ENCODE measurements at places on chromosomes 4 and X.

- DNase-seq: no peak
Measured at GRCh38 chrX:2568125-2568524, 67.3 kb upstream of the DHRSX start.

GRCh38 chr4:47899639-47900038 is 14.7 kb downstream of the NFXL1 start:
- DNase-seq: no peak

- DNase-seq: no peak
Measured at GRCh38 chrX:94178145-94178788, 504.3 kb downstream of the FAM133A start.

- DNase-seq: no peak
Measured at GRCh38 chr4:84958434-84958833, 8.1 kb downstream of the WDFY3 start.

- no peak for DNase-seq
Measured at GRCh38 chr4:29309050-29309449, 1411.1 kb upstream of the PCDH7 start.

GRCh38 chr4:915041-915474 is 17.1 kb downstream of the GAK start:
- no peak for DNase-seq

GRCh38 chr4:114209584-114209983 is 230.1 kb upstream of the ARSJ start:
- DNase-seq: no peak

DNA sequence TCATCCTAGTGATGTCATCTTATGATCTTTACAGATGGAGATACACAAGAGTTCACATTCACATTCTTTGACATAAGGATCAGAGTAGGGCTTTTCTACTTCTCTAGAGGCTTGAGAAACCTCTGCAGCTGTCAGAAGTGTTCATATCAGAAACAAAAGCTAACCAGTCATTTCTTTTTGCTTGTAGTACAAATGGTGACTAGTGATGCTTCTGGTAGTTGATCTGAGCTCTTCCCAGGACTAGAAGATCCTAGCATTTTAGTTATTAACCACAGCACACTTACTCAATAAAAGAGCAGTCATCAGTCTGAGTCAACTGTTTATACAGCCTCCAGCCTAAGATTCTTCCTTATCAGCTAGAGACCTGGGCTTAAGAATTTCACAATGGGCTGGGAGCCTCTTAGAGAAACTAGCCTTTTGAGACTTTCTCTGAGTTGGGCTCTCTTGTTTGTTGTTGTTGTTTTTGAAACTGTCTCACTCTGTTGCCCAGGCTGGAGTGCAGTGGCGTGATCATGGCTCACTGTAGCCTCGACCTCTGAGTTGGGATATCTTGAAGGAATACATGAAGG is 84.1 kb downstream of the TMEM164 start:
- no peak for DNase-seq

- no peak for DNase-seq
Measured at GRCh38 chr4:2320152-2320551, 58.2 kb upstream of the MXD4 start.

- DNase-seq: no peak
Measured at GRCh38 chr4:156195914-156196313, 242.2 kb upstream of the CTSO start.

DNA sequence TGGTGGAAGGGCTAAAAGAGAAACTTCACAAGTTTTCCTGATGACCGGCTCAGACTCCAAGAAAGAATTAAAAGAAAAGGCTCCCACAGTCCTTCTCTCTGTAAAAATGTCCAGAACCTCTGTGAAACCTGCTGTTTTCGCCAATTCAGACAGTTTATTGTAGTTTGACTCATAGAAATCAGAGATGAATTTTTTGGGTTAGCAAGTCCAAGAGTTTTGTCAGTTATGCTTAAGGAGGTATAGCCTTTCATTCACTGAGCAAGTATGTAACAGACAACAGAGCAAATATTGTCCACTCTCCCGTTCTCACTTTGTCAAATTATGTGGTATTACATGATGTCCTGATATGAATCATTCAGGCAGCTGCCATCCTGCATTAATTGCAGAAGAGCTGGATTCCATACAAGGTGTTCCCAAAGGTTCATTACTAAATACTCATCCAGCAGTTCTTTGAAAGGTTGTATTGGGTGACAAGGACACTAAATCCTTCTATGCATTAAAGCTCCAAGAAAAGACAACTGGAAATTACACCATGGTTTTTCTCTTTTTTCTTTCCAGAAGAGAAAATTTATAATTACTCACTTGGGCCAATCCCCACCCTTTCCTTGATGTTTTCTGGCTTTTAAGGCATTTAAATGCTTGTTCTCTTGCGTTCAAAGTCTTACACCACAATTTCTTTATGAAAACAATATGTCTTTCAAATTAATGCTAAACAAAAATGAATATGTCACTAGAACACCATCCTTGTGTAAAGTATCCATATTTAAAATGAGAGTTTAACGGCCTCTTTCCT is 30.0 kb upstream of the PLAC1 start:
- no peak for DNase-seq

DNA sequence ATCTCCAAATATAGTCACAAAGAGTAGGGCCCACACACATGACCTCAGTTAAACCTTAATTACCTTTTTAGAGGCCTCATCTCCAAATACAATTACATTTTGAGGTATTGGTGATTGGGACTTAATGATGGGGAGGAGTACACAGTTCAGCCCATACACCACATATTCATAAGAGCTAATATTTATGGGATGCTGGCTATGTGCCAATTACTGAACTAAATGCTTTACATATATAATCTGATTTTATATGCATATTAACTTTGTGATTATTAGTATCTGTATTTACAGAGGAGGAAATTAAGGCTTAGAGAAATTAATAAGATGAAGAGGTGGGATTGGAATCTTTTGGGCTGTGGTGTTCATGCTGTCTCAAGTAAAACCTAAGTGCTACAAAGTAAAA is 17.8 kb downstream of the SMARCAD1 start:
- no peak for DNase-seq

DNA sequence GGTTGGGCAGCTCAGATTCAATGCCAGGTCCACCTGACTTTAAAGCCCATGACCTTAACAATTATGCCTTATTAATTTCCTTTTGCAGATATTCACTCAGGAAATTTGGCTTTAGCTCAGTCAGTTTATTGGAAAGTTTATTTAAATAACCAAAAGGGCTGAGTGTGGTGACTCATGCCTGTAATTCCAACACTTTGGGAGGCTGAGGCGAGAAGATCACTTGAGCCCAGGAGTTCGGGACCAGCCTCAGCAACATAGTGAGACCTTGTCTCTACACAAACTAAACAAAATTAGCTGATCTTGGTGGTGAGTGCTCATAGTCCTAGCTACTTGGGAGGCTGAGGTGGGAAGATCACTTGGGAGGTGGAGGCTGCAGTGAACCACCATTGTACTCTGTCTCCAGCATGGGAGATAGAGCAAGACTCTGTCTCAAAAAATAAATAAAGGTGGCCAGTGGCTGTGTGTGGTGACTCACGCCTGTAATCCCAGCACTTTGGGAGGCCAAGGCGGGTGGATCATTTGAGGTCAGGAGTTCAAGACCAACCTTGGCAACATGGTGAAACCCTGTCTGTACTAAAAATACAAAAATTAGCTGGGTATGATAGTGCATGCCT is 43.3 kb downstream of the RHOH start:
- DNase-seq: no peak

DNA sequence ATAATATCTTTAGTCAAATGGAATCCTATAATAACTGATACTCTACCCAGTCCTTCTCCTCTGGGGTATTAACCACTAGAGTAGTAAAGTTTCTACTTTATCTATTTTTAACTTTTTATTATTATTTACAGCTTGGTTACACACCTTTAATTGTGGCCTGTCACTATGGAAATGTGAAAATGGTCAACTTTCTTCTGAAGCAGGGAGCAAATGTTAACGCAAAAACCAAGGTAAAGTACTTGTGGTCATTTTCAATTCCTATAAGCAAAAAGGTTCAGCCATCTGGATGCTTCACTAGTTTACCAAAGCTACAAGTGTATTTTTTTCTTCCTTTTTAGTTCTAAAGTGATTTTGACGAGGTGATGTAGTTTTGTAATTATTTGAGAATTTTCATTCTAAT is 238.8 kb downstream of the ANK2 start:
- no peak for DNase-seq

- no peak for DNase-seq
Measured at GRCh38 chrX:140087875-140088274, 122.6 kb upstream of the CXorf66 start.

DNA sequence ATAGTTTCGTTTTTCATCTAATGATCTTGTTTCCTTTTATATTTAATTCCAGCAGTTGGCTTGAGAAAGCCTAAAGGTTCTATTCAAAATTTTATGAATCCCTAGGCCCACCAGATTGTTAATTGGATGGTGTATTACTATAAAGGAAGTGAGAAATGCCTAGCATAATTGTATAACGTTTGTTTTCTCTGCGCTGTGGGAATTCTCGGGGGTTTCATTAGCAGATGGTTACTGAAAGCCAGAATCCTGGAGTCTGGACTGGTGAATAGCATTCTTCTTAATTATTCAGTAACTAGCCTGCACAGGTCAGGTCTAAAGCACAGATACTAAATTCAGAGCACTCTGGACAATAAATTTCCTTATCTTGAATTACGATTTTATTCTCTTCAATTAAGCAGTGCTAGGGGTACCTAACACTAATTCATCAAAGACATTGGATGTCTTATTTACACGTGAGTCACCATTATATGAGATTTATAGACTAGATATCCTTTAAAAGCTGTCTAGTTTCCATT is 459.4 kb downstream of the DTHD1 start:
- DNase-seq: no peak

DNA sequence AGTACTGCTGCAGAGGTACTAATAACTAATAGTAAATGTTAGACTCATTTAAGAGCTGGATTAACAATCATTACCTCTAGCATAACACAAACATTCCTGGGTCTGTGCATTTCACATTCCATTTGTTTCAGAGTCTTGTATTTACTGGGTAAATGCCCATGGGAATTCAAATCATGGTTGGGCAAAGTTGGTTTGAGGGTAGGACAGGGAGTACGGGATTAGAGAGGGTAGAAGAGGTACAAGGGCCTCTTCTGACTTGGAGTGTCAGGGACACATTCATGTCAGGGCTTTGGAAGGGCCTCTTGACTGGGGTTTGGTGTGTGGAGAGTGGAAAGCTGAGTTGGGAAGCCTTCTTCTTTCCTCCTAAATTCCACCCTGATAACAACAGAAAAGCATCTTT is 65.9 kb downstream of the WWC2 start:
- no peak for DNase-seq

DNA sequence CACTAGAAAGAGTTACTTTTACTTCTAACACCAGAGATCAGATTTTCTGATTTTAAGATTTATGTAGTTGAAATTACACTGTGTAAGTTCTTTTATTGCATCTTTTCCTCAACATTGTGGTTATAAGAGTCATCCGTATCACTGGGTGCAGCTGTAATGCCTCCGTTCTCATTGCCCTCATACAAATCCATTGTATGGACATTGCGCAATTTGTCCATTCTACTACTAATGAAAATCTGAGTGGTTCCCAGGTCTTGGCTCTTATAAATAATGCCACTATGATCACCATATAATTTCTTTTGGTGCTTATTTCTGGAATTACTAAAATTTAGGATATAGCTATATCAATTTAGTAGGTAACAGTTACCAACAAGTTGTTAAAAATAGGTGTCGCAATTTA is 614.0 kb upstream of the GALNT7 start:
- no peak for DNase-seq

DNA sequence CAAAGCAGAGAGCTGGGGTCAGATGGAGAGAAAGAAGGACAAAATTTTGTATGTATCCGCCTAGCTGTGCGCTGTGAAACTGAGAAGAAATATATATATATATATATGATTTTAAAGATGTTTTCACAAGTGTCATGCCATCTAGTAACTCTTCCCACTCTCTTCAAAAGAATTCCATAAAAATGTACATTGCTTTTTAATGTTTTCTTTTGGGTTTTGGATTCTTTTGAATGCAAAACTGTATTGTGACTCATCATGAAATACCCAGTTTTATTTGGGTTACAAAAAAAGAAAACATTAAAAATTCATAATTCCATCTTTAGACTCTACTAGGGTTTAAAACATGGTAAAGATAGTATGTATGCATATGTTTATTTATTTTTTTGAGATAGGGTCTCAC is 34.3 kb upstream of the IGFBP7 start:
- DNase-seq: no peak

- no peak for DNase-seq
Measured at GRCh38 chrX:149807747-149808458, 26.2 kb downstream of the MAGEA9 start.

DNA sequence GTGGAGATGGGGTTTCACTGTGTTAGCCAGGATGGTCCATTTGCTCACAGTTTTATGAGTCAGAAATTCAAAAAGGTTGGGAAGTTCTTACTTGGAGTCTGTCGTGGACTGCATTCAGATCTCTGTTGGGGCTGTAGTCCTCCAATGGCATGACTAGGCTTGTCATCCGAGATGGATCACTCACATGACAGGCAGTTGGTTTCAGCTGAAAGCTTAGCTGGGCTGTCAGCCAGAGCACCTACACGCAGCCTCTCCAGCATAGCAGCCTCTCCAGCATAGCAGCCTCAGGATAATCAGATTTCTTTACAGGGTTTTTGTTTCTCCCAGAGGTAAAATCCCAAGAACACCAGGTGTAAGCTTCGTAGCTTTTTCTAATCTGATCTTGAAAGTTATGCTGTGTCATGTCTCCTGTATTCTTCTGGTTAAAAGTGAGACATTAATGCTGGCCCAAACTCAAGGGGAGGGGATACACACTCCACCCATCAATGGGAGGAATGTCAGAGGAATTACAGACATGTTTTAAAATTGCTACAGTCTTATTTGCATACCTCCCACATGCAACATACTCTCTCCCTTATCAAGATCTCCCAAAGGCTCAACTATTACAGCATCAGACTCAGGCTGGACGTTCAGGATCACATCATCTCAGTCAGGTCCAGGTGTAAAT is 31.6 kb upstream of the SOD3 start:
- no peak for DNase-seq

- no peak for DNase-seq
Measured at GRCh38 chr4:173524218-173525117, 5.6 kb downstream of the HAND2 start.

DNA sequence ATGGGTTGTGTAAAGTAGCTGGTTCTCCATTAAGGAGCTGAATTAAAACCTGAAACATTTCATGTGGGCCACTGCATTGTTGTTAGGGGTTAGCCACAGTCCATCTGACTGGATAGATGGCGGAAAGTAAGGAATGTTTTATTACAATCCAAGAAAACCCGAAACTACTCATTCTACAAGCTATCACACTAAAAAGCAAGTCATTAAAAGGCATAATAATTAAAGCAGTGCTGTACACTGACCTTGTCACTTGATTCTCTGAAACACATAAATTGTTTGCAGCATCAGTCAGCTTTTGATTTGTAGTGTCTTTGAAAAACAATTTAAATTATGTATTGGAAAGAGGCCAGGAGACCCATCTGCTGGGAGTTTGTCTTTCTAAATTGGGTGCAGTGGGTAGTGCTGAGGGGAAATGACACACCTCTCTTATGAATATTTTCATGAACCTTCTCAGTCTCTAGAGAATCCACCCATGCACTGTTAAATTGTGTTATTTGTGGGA is 75.7 kb upstream of the ANK2 start:
- no peak for DNase-seq
